MG63 (cell line): ENCODE measurements at places on chromosomes 4 and X. TPM values are rescaled to one million over a fixed set of nuclear protein-coding genes. Genes with fewer than 3 reads are reported as not detected.

The GAGE13 gene
- total RNA-seq = not detected in 2 replicates

The EOLA2 gene
- 50.6 and 51.1 TPM in 2 replicates for total RNA-seq

The CLGN gene
- total RNA-seq = 4.3 and 18.1 TPM in 2 replicates

The CENPVL2 gene
- not detected in 2 replicates for total RNA-seq

The SAGE1 gene
- not detected in 2 replicates for total RNA-seq

The HTR2C gene
- total RNA-seq = not detected in 2 replicates

The TGIF2LX gene
- total RNA-seq = not detected in 2 replicates

The ATP1B4 gene
- total RNA-seq = not detected in 2 replicates

The C4orf50 gene
- not detected in 2 replicates for total RNA-seq

The ZAR1 gene
- not detected in 2 replicates for total RNA-seq

The ESX1 gene
- total RNA-seq = not detected in 2 replicates

The ADH7 gene
- not detected in 2 replicates for total RNA-seq

The TRPC5OS gene
- total RNA-seq = not detected in 2 replicates

The PABPC1L2B gene
- not detected in 2 replicates for total RNA-seq

The PASD1 gene
- not detected in 2 replicates for total RNA-seq

The PFKFB1 gene
- not detected in 2 replicates for total RNA-seq

The DKK2 gene
- not detected in 2 replicates for total RNA-seq

The IL1RAPL2 gene
- total RNA-seq = not detected in 2 replicates

The TEX13D gene
- not detected in 2 replicates for total RNA-seq

The AMTN gene
- 2.6 TPM in 1 of 2 replicates, not detected in the other for total RNA-seq

The NUDT11 gene
- 1.0 and 3.3 TPM in 2 replicates for total RNA-seq

The PHEX gene
- total RNA-seq = 0.05 and 0.20 TPM in 2 replicates

The SYNPO2 gene
- total RNA-seq = 0.10 and 0.46 TPM in 2 replicates

The PAK3 gene
- not detected in 2 replicates for total RNA-seq

The CT55 gene
- not detected in 2 replicates for total RNA-seq

The MAGEE2 gene
- total RNA-seq = not detected in 2 replicates

The SMARCA1 gene
- total RNA-seq = 10.7 and 11.6 TPM in 2 replicates

The OTUD6A gene
- not detected in 2 replicates for total RNA-seq

The EREG gene
- not detected in 2 replicates for total RNA-seq

The DRP2 gene
- not detected in 2 replicates for total RNA-seq

The PABPC5 gene
- total RNA-seq = 1.1 and 3.0 TPM in 2 replicates

The ZMAT1 gene
- total RNA-seq = not detected in 2 replicates

The IL21 gene
- not detected in 2 replicates for total RNA-seq

The TAPT1 gene
- 2.3 and 7.9 TPM in 2 replicates for total RNA-seq

The RRH gene
- total RNA-seq = not detected in 2 replicates
